ENCODE measurements at places on chromosomes 13 and 19.

- no peak for DNase-seq
These were observed 95.9 kb downstream of the RFC3 start for GRCh38 chr13:33913829-33914228.

DNA sequence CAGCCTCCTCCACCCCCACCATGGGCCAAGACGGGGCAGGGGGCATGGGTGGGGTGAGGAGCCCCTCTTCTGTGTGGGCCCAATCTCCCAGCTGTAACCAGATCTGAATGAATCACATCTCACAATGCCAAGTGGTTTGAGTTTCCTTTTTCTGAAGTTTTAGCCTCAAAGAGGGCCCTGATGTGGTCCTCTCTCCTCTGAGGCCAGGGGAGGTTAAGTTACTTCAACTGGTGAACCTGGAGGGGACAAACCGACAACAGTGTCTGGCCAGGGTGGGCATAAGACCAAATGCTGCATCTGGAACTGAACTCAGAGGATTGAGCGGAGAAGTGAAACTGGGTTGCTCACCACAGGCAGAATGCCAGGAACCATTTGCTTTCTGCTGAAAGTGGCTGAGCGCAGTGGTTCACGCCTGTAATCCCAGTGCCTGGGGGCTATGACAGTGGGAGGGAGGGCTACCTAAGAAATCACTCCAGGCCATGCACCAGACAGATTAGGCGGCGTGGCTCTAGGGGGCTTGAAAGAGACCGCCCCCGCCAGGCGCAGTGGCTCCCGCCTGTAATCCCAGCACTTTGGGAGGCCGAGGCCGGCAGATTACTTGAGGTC lies 15.4 kb upstream of the IRGC start:
- DNase-seq, result peak; percentile 61

DNA sequence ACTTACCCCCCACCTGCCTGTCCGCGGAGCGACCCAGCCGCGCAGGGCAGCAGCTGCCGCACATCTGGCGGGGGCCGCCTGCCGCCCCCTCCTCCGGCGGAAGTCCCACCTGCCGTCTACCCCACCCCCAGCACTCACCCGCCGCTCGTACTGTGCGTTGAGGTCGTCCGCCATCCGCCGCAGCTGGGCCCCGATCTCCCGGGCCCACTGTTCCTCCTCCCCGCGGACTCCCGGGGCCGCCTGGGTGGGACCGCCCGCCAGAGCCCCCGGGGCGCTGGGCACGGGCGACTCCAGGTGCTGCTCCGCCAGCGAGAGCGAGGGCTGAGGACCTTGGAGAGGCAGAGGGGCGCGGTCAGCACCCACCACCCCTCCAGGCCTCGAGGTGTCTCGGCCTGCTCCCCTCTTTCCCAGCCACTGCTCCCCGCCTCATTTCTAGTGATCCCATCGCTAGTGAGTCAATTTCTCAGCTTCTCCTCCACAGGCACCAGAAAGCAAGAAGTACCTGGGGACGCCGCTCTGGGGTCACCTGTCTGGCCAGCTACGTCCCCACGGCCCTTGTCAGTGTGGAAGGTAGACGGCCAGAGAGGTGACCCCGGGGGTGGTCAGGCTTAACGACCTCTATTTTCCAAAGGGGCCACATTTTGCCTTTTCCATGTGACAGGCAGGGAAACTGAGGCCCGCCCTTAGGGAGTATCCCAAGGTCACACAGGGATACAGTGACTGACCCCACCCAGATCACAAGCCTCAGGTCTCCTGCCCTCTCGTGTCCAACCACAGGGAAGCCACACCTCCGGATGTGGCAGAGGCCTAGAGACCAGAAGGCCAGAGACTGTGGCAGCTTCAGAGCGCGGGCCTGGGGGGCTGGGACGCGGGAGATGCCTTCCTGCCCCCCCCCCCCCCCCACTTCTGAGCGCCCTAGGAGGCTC lies 4.3 kb downstream of the BBC3 start:
- peak; percentile 93 for DNase-seq

DNA sequence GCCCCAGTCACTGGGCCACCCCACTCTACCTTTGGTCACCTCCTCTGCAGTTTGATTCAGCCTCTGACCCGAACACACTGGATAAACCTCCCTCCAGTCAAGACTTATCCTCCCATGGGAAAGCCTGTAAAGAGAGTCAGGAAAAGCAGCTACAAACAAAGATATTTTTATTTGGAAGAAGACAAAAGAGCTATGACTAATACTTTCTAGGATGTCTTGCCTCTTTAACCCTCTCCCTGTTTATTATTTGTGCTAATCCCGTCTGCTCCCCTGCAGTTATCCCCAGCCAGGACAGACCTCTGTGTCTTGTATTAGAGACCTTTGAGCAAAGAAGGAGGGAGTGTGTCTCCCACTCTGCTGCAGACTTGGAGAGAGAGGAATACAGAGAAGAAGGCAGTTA lies 178.3 kb downstream of the EFNB2 start:
- no peak for DNase-seq

DNA sequence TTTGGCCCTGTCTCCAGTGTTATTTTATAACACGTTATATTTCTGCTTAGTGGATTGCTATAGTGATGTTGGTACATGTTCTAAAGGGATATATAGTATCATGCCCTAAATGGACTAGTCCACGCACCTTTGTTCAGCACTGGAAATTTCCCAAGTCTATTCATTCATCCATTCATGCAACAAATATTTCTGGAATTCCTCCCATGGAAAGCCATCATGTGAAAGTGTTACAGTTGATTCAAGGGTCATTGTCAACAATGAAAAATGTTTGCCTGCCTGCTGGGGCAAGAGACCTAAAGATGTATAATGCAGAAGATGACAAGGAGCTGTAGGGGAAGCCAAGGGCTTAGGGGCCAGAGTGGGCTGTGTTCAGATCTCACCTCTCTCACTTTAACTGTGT lies 10.8 kb upstream of the HSPH1 start:
- DNase-seq, result no peak

GRCh38 chr19:16039545-16039944 lies 36.8 kb upstream of the TPM4 start:
- no peak for DNase-seq

- peak; percentile 54 for DNase-seq
These were observed 15.0 kb downstream of the IGLON5 start for GRCh38 chr19:51326216-51327065.

DNA sequence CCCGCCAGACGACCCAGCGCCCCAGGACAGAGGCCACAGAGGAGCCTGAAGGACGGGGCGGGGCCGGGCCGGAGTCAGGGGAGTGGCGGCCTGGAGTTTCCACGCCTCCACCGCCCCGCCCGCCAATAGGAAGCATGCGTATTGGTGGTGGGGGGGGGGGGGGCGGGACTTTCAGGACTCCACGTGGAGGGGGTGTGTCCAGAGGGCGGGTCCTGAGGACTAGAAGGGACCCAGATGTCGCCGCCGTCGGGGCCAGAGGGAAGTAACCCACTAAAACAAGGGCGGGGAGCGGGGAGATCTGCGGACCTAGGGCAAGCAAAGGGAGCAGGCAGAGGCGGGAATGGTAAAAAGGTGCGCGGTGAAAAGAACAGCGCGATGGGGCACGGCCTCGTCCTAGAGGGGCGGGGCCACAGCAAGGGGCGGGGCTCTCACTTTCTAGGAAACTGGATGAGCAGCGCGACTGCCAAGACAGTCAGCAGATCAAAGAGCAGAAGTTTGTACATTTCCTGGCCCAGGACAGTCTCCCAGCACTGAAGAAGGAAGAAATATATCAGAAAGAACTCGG lies 2.8 kb upstream of the LENG1 start:
- peak; percentile 95 for DNase-seq

DNA sequence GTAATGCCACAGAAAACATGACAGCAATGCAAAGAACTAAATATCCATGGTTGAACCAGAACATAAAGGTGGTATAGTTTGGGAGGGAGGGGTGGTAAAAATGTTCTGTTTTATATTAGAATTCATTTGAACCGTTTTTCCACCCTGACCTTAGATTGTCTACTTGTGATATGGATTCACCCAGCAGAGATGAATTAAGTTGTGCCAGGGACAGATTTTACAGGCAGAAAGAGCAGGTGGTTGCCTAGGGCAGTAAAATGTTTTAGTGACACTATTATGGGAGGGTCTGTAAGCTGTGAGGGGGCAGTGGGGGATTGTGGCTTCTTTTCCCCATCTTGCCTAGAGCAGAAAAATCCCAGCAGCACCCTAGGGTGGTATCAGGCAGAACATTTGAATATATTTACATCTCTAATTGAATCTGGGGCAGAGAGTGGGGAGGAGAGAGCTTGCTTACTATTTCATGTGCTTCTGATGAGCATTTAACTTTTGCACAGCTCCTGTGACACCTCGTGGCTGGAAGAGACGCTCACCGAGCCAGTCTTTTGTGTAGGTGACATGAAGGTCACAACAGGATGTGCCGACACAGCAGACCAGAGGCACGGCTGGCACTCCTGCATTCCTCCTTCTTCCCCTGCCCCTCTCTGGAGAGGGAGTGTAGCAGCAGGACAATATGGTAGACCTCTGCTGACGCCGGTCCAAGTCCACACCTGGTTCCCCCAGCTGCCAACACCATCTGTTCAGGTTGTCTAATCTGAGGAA lies 452.3 kb downstream of the IRS2 start:
- no peak for DNase-seq

Measured in activated CD4-positive, alpha-beta T cell treated with anti-CD3 and anti-CD28 coated beads, Interleukin-2, amount 10 ng/mL, durations not matched to agents 24 days and 14 days (primary cell).